ENCODE measurements at places on chromosomes 7 and 10.

- DNase-seq = no peak
These were observed 33.6 kb downstream of the WAC start for GRCh38 chr10:28566458-28567015.

DNA sequence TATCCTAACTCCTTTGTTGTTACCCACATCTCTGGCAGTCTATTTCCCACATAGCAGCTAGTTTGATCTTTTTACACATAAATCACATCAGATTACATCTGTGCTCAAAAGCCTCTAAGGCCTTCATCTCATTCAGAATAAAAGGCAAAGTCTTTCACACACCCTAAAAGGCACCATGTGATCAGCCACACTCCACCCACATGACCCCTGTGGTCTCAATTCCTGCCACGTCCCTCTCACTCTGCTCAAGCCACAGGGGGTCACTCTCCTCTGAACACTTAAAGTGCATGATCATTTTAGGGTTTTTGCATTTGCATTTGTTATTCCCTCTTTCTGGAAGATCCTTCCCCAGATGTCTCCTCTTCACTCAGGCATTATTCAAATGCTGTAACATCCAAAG, 30.8 kb downstream of the ELAPOR2 start:
- no peak for DNase-seq

- DNase-seq = no peak
These were observed 164.2 kb upstream of the DPP6 start for GRCh38 chr7:153887749-153888569.

DNA sequence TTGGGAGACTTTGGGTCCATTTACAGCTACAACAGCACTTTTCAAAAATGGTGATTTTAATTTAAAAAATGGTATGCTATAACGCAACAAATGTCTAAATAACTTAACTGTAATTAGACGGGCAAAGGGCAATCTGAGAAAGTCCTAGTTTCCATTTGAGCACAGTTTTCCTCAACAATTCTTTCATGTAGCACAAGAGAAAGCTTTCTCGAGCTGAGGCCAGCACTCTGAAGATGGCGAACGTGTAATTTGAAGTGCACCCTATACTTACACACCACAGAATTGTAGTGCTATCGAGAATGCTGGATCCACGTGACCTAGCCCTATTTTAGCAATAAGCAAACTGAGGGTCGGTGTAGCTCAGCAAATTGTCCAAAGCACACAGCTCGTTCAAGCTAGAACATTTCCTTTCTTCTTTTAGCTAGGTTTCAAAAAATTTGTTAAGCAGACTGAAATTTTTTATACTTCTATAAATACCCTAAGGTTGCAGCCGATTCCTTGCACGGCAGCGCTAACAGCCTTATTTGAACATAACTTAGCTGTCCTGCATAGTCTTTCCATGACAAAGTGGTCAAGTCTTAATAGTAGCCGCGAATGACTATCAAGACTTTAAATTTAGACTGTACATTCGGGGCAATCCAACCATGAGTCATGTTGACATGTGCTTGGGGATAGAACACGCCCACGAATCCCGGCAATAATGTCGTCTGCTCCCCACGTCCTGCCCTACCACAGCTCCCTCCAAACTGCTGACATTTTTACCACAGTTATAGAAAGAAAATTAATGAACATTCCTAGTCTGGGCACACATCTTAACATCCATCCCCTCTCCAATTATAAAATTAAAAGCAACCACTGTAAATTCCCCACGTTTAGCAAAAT, 10.0 kb downstream of the KLF6 start:
- no peak for DNase-seq

DNA sequence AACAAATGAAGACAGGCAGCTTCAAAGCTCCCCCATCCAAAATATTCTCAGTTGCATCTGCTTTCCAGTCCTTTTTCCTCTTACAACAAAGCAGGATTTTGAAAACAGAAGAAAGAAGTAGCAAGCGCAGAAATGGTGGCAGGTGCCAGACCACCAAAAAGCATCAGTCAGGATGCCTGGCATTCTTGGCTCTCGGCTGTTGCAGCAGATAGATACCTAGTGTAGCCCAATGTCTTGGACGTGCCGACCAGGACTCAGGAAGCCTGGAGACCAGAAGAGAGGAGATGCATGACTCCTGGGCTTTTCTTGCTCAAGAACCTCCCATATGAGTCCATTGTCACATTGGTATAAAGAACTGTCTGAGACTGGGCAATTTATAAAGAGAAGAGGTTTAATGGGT, 115.2 kb downstream of the RAB18 start:
- no peak for DNase-seq

DNA sequence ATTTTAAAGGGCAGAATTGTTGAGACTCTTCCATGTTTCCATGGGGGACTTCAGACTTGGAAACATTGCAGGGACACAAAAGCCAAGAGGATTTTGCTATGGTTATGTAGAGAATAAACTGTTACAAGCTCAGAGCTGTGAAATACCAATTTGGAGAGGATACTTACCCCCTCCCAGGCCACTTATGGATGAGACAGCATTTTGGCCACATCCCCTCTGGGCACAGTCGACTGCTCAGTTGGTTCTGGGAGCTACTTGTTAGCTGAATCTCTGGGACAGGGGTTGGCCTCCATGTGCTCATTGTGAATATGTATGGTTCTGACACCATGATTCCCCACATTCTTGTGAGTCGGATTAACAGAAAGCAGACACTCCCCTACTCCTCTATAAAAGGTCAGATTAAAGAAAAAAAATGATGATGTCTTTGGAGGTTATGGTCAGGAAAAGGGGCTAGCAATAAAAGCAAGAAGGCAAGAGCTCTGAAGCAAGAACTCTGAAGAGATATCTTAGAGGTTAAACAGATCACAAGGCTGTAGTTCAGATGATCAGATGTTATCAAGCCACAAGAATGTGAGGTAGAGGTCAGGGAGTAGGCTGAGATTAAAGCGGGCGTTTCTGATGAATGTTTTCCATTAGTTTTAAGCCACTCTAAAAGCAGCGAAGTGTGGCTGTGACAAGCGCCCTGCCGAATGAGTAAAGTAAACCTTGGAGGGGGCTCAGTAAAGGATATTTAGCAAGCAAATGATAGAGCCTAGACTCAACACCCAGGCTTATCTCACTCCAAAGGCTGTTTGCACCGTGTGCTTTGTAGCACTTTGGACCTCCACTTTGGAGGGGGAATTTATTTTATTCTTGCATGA, 17.2 kb downstream of the STAMBPL1 start:
- peak; percentile 31 for DNase-seq

- no peak for DNase-seq
These were observed 114.6 kb downstream of the PRPF18 start for GRCh38 chr10:13701157-13701919.

DNA sequence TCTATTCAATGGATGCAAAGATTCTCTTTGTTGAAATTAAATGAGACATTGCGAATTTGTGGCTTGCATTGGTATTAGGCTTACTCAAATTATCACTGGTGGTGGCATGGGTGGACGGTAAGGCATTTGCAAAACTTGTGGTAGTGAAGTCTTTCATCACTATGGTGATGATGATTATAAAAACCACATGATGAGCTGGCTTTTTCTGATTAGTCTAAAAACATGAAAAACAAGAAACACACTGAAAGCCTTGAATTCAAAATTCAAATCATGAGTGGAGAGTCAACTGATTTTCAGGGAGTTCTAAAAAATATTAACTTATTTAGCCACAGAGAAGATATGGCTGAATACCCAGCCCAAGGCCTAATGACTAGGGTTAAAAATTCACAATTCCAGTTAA, 99.8 kb upstream of the HGF start:
- no peak for DNase-seq

- DNase-seq = no peak
These were observed 131.9 kb downstream of the LHPP start for GRCh38 chr10:124593431-124593985.

GRCh38 chr10:97553575-97554031, 19.0 kb upstream of the ANKRD2 start:
- peak; percentile 43 for DNase-seq

GRCh38 chr10:79137826-79138225, 69.1 kb downstream of the ZMIZ1 start:
- DNase-seq = peak; percentile 13

DNA sequence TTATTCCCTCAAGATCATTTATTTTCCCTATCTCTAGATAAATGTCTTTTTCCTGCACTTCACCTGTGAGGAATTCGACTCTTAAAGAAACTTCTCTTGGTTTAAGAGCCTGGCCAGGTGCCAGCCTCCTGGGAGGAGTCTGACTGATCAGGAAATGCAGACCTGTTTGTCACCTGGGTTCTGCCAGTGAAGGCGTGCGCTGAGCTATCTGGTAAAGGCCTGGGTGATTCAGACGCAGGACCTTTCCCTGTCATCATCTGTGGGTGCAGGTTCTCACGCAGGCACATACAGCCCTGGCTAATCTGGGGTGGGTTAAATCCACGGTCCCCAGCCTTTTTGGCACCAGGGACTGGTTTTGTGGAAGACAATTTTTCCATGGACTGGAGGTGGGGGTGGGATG, 65.3 kb upstream of the AQP1 start:
- DNase-seq = no peak

- no peak for DNase-seq
These were observed 250.4 kb downstream of the FZD1 start for GRCh38 chr7:91514591-91514990.

DNA sequence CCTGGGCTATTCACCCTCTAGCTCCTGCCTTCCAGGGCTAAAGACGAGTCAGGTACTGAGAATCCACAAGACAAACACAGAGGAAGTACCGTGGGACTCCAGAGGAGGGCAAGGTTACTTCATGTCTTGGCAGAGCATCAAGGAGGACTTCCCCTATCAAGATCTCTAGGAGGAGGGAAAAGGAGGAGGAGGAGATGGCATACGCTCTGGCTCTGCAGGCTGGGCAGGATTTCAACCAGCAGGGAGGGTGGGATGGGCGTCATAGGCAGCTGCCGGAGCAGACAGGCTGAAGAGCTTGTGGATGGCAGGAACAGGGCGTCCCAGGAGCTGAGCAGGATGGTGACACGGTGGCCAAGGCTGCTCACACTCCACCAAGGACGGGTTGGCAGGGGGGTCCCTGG, 21.3 kb downstream of the MDH2 start:
- no peak for DNase-seq

DNA sequence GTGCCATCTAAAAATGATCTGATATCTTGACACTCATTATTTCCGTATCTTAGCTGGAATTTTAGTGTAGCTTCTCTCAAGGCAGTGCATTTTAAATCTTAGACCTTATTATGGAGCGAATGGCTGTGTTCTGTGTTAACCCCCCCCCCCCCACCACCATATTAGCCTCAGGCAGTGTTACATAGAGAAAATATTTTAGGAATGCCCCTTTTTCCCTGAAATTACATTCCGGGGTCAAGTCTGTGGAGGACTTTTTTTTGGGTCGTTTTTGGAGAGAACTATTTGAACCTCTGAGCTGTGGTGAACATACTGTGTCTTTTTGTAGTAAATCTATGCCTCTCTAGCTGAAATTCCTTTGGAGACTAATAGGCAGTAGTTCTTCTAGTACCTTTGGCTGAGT, 3.1 kb downstream of the CCDC126 start:
- DNase-seq = no peak

DNA sequence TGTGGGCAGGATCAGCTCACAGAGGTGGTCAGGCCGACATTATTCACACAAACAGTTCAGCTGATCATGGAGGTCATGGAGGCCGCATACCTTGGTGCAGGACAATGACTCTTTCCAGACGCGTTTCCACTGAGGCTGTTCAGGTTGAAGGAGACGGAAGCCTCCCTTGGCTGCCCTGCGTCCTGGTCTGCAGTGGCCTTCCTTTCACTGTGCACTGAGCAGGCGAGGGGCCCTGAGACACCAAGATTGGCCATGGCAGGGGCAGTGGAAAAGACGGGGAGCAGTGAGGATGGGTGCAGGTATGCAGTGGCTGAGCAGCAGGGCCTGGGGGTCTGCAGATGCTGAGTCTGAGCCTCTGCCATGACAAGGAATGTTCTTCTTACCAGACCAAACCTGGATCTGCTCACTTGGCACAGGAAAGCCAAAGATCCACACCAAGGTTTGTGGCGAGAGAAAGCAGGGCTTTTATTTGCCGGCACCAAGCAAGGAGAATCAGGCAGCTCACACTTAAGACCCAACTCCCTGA, 263.3 kb downstream of the GLRX3 start:
- DNase-seq = no peak

- DNase-seq = no peak
These were observed 44.9 kb upstream of the FAM3C start for GRCh38 chr7:121440857-121441503.

- no peak for DNase-seq
These were observed 193.8 kb upstream of the DPP6 start for GRCh38 chr7:153858355-153858754.

DNA sequence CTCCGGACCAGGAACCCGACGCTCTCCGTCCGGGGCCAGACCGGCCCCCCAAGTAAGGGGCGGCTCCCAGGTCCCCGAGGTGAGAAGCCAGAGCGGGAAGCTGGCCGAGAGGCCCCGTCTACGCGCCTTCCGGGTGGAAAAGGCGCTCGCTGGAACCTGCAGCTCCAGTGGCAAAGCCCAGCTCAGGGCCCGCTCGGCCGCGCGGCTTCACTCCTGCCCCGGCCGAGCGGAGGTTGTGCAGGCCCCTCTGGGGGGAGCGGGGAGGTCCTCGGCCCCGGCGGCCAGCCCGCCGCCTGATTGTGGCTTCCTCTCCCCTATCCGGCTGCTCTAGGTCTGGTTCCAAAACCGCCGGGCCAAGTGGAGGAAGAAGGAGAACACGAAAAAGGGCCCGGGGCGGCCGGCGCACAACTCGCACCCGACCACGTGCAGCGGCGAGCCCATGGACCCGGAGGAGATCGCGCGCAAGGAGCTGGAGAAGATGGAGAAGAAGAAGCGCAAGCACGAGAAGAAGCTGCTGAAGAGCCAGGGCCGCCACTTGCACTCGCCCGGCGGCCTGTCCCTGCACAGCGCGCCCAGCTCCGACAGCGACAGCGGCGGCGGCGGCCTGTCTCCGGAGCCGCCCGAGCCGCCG, 2.9 kb downstream of the UNCX start:
- no peak for DNase-seq

- no peak for DNase-seq
These were observed 136.7 kb upstream of the CHST15 start for GRCh38 chr10:124229989-124230634.

DNA sequence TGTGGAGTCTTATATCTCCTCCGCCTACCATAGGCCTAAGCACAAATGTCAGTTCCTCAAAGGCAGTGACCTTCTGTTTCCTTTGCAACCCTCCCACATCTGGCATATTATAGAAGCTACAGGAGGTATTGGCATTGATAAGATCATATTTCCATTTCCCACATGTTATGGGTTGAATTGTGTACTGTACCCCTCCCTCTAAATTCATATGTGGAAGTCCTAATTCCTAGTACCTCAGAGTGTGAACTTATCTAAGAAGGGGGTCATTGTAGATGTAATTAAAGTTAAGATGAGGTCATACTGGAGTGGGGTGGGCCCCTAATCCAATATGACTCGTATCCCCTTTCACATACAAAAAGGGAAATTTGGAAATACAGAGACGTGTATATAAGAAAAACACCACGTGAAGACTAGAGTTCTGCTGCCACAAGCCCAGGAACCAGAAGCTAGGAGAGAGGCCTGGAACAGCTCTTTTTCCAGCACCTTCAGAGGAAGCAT, 6.1 kb upstream of the LAMB4 start:
- DNase-seq = no peak

- no peak for DNase-seq
These were observed 109.4 kb downstream of the PRKAG2 start for GRCh38 chr7:151767557-151767956.

- DNase-seq = no peak
These were observed at the start of gene ADARB2 for GRCh38 chr10:1737222-1738061. TSS of gene ADARB2 (minus strand) at chr10:1737525.

GRCh38 chr10:78516236-78516635, 482.6 kb downstream of the RPS24 start:
- DNase-seq = no peak

GRCh38 chr7:70833726-70834125, 298.2 kb upstream of the GALNT17 start:
- DNase-seq = no peak
